ENCODE measurements at places on chromosomes 2 and 18.

DNA sequence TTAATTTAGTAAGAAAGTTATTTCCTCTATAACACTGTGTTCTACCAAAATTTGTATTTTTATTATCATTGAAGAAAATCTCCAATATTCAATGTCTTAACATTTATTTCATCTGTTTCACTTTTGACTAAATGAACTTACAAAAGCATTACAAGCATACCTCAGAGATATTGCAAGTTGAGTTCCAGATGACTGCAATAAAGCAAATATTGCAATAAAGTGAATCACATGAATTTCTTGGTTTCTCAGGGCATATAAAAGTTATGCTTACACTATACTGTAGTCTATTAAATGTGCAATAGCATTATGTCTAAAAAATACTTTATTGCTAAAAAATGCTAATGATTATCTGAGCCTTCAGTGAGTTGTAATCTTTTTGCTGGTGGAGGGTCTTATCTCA, 78.3 kb downstream of the TTC32 start:
- peak; percentile 71 for DNase-seq

GRCh38 chr2:222102575-222103349, 196.0 kb downstream of the PAX3 start:
- no peak for DNase-seq

DNA sequence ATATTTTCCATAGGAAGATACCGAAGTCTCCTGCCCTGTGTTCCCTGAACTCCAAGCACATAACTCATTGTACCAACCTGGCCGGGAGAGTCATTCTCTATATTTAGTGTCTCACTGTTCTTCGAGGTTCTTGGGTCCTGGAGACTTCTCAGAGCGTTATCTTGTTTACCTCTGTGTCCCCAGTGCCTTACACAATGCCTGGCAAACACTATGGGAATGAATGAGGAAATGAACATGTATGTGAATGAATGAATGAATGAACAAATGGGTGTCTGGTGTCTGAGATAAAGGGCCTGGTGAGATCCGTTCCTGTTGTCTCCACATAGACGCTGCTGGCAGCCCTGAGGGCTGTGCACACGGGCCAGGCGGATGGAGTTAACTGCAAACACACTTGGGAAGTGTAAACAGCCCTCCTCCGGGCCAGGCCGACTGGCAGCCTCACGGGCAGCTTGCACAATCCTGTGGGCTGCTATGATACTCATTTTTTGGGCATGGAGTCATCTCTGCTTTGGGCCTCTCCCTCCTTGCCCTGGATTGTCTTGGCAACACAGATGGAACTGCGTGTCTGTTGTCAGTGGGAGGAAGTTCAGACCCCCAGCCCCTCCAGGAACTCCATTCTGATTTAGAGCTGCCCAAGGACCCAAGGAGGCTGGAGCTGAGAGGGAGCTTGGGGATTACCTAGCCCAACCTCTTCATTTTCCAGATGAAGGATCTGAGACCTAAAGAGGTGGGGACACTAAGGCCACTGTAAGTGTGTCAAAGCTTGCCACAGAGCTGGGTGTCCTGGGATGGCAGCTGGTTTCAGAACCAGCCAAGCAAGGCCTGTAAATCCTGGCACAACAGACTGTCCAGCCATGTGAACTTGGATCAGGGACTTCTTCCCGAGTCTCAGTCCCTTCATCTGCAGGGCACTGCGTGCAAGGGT, 124.4 kb downstream of the INHBB start:
- DNase-seq = peak; percentile 90

- DNase-seq = no peak
Observed at GRCh38 chr2:101012706-101013181, 10.7 kb downstream of the RPL31 start.

- DNase-seq = no peak
Observed at GRCh38 chr2:45897842-45898241, 246.4 kb downstream of the PRKCE start.

GRCh38 chr18:13461469-13461868, 242.9 kb downstream of the LDLRAD4 start:
- DNase-seq = no peak

DNA sequence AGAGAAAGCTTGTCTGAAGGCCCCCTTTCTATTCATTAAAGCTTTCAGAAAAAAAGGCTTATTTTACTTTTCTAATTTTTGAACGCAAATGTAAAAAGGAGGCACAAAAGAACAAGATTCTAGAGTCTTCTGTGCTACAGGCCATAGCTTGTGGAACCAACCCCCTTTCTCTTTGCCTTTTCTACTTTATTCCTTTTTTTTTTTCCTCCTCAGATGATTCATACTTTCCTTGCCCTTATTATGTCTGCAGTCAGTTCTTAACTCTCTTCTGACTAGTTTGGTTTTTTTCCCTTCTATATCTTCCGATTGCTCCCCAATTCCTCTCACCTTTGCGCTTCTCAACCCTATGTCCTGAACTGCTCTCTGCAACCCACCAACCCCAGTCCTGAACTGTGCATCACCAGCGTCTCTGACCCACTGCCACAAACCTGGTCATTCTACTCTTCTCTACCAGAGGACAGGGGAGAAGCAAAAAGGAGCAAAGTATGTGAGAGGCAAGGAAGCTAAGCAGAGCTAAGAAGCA, 56.9 kb upstream of the WIPF1 start:
- DNase-seq = no peak

DNA sequence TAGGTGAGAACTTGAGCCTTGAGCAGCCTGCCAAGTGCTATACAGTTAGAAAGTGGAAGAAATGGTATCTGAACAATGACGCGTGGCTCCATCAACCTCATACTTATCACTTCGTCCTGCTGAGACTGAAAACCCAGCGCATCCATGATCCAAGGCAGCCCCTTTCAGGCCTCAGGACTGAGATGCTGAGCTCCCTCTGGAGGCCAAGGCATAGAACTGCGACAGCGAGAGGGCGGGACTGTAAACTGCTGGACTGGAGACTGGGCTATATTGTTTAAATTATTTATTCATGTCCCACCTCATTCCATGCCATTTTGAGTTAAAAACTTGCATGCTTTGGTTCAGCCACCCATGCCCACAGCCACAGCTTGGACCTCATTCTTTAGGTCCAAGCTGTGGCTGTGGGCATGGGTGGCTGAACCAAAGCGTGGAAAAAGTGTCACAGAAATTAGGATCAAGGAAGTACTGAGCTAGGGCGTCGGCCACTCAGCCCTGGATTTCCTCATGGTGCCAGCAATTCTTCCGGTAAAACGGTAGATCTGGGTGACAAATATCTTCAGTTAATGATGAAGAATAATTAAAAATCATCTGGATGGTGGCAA, 195.5 kb downstream of the L3MBTL4 start:
- DNase-seq = no peak

DNA sequence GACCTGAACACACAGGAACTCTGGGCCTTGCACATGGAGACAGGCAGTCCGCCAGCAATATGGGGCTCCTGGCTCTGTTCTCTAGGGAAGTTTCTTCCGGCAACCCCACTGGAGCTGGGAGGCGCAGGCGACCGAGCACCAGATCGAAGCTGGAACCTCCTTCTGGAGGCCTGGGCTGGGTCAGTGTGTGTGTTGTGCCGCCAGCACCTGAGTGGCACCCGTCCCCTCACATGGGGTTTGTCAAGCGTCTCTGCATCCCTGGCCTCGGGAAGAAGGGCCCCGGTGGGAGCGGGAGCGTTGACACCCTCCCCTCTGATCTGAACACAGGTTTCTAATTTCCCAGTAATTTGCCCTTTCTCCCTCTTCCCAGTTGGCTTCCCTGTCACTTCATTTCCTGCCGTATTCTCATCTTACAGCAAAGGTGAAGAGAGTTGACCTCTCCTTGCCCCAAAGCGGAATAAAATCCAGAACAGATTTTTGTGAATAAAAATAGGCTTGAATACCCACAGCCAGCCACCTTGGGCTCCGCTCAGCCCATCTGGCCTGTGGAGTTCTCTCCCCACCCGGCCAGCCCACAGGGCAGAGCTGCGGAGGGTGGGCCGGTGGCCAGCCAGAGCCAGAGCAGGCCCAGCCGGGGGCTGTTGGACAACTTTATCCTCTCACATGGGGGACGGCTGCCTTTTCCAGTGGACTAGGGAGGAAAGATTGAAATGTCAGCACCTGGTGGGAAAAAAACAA, 85.9 kb downstream of the APOB start:
- DNase-seq = no peak

DNA sequence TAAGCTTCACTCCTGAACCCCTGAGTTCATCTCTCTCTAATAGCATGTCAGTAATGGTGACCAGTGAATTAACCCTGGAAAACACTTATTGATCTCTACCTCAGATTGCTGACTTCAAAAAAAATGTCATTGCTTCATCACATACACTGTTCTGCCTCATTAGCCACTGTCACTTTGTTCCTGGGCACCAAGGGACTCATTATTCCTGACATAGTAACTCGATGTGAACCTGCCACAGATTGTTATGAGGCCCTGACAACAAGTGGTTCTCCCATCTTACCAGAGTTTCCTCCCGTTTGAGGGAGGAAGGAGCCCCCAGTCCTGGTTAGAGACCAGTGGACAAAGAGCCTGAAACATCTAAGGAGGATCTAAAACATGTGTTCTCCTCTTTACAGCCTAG, 403.3 kb upstream of the SMIM21 start:
- DNase-seq = no peak

DNA sequence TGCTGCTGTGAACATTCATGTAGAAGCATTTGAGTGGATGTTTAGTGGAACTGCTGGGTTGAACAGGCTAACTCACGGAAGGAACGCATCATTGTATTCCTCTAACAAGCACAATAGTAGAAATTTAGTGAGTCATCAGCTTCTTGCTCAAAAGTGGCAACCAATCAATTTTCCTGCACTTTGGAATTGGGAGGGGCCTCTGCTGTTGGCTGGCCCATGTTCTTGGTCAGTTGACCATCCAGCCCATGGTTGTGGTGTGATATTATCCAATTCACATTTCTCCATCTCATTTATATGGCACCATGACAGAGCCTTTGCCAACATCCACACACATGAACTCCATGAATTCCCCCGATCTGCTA, 95.0 kb downstream of the TNFRSF11A start:
- DNase-seq = no peak

GRCh38 chr2:153404792-153405191, 73.8 kb downstream of the RPRM start:
- no peak for DNase-seq

GRCh38 chr2:2646433-2647051, 315.5 kb upstream of the MYT1L start:
- no peak for DNase-seq

DNA sequence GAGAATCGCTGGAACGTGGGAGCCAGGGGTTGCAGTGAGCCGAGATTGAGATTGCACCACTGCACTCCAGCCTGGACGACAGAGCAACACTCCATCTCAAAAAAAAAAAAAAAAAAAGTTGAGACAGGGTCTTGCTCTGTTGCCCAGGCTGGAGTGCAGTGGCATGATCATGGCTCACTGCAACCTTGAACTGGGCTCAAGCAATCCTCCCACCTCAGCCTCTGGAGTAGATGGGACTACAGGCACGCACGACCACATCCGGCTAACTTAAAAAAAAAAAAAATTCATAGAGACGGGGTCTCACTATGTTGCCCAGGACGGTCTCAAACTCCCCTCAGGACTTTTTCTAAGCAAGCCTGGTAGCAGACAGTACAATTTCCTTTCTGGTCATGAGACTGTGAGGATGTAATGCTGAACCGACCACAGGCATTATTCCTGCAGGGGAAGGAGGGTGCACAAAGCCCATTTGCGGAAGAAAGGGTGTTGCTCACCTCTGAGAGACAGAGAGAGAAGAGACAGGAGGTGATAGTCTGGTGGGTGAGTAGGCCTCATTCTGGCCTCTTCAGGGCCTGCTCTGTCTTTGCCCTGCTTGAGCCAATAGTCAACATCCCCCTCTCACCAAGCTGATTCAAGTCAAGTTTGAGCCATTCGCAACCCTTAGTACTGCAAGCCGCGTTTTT, 205.3 kb downstream of the ZFP36L2 start:
- no peak for DNase-seq

DNA sequence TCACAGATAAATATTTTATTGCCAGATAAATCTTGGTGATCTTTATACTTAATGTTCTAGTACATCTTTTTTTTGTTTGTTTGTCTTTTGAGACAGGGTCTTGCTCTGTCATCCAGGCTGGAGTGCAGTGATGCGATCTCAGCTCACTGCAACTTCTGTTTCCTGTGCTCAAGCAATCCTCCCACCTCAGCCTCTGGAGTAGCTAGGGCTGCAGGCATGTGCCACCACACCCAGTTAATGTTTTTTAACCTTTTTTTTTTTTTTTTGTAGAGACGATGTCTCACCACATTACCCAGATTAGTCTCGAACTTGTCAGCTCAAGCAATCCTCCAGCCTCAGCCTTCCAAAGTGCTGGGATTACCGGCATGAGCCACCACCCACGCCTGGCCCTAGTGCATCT, 9.1 kb upstream of the C1GALT1C1L start:
- no peak for DNase-seq

- DNase-seq = no peak
Observed at GRCh38 chr2:162261032-162261945, 18.0 kb upstream of the FAP start.

DNA sequence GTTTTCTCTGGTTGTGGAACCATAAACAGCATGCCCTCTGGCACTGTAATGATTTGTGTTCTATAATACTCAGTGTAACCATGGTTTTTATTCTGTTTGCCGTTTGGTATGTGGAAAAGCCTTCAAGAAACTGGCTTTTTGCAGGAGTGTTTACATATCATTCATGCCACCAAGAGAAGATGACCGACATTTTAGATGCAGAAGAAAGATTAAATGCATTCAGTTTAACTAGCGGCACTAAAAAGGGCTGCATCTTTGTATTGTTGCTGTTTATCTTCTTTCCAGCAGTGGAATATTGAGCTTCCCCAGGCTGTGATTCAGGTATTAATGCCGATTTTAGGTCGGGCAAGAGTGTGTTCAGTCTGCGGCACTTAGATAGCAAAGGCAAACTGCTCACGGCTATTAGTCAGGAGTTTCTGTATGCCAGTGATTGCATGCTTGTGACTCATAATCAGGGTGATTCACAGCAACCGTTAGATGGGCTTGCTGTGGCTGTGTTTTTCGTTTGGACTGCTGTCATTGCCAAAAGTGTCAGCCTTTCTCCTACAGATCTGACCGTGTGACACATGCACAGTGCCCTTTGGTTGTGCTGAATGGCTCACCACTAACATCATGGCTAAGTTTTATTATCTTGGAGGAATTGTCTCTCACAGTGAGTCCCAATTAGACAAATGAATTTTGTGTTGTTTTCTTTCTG, 479.7 kb downstream of the PARD3B start:
- DNase-seq = peak; percentile 91

All from BJ (cell line).